Fibroblast of lung (primary cell): ENCODE measurements at places on chromosomes 1 and 21. TPM values are rescaled to one million over a fixed set of nuclear protein-coding genes. Genes with fewer than 3 reads are reported as not detected.

DNA sequence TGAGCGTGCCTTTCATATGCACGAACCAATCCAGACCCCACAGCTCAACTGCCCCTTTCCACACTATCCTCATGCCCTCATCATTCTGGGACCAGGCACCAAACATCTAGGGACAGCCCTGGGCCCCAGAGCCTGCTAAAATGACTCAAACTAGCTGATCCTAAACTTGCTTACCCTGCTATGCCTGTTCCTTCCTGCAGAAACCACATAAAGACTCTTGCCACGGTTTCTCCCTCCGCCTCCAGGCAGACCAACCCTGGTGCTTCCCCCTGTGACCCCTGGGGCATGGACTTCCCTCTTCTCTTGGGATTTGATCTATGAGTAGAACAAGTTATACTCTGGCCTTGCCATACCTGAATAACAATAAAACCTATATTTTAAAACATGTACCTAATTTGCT is 138.0 kb upstream of the CD34 start:
- no peak for DNase-seq

- DNase-seq = peak; percentile 78
Measured at GRCh38 chr1:29687601-29688244, 451.4 kb downstream of the PTPRU start.

GRCh38 chr1:153745417-153745816 is 17.6 kb downstream of the INTS3 start:
- DNase-seq = no peak

DNA sequence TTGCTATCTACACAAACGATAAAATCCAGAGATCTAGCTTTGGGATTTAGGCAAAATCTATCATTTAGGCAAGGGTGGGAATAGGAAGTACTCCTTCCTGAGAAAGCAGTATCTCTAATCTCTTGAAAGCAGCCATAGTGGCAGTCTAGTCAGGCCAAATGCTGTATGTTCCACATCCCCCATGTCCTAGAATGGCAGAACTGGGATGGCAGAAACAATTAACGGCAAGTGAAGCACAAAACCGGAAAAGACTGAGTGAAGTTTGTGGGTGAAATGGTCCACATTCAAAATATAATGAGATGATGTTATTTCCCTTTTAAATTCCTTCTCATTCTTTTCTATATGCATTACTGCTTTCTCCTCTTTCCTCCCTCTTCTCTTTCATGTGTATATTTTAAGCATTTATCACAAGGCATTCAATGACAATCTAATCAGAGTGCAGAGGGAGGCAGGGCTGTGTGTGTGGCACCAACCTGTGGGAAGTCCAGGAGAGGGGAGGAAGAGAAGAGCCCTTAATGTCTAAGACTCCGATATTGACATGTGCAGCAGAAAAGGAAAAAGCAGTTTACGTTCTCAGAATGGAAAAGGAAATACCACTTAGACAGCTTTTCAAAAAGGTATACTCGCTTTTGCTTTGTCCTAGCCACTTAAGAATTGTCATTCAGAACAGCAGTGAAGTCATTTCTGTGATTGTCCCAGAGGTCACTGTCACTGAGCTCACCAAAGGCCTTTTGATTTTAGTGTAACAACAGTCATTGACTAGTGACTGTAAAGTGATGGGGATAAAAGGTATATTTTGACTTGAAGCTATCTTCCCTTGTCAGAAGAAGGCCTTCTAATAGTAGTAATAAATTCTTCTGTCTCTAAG is 42.3 kb upstream of the TADA1 start:
- no peak for DNase-seq

DNA sequence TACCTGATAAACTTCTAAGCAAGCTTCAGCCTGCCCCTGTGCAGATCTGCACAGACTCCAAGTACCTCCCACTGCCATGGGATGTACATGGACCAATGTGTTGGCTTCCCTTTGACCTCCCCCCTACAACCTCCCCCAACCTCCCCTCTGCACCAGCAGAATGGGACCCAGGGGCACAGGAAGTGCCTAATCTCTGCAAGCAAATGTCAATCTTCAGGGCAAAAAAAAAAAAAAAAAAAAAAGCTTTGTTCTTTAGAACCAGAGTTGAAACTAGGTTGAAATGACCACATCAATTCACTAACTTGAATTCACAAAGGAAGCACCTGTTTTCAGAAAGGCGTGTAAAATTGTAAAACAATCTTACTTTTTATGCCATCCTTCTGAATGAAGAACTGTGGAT is 53.9 kb upstream of the TIAM1 start:
- no peak for DNase-seq

Gene LENEP
- total RNA-seq = 0.26 TPM in 1 of 2 replicates, not detected in the other
